Immature natural killer cell (primary cell): ENCODE measurements at places on chromosomes 2 and 18. TPM values are rescaled to one million over a fixed set of nuclear protein-coding genes. Genes with fewer than 3 reads are reported as not detected.

DNA sequence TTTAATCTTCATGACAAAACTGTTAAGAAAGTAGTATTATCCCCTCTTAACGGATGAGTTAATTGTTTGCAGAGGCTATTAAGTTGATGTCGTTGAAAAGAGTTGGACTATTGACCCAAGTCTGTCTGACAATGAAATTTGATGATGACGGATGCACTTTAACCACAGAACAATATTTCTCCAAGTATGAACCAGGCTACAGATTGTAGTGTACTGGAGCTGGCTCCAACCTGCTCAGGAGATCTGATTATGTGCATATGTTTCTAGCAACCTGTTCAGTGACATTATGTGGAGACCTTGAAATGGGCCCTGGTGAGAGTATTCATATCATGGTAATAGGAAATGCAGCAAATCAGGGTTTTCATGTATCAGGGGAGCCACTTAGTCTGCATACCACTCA is 174.1 kb downstream of the CDH7 start:
- no peak for DNase-seq

DNA sequence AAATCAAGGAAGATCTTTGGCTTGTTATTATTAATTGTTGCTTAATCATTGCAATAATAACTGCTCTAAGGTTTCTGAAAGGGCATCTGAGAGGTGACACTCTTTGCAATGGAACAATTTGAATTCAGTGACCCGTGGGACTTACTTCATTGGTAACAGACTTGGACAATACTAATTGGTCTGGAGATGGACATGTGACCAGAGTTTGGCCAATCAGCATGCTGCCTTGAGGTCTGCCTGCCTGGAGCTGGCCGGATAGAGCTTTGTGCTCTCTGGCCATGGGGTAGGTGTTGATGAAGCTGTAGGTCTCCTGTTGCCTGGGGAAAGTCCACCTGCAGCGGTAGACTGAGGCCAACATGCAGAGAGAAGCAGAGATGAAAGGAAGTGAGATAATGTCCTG is 24.0 kb upstream of the VPS4B start:
- no peak for DNase-seq

DNA sequence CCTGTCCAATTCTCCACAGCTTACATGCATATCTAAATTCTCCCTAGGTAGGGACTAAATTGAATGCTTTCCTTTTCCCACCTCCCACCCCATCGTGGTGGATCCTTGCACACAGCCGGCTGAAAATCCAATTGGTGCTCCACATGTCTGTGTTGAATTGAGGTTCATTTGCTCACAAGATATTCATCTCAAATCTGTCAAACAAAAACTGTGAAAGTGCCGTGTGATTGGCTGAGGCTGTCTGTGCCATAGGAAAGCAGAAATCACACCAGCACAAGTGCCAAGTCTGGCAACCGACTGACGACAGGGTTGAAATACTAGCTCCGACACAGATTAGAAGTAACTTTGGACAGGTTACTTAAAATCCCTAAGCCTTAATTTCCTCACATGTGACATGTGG is 823.3 kb downstream of the TDRD15 start:
- DNase-seq: no peak

DNA sequence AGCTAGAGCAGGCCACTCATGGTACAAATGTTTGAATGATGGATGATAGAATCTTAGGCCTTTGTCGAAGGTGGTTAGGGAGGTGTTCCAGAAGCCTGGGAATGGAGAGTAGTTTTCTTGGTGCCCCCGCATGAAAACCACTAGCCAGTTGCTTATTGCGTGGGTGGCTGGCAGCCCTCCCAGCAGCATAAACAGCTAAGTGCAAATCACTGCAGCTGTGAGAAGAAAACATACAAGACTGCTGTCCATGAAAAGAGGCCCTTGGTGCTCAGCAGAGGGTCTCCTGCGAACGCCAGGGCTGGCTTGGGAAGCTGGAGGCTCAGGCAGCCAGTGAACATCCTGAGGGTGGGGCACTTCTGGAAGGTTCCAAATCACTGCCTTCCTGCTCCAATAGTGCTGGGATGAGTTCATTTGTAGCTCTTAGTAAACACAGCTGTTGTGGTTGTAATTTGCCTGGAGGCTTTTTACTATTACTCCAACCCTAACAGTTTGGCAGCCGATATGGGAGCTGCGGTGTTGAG is 118.8 kb downstream of the MGAT5 start:
- DNase-seq: no peak

DNA sequence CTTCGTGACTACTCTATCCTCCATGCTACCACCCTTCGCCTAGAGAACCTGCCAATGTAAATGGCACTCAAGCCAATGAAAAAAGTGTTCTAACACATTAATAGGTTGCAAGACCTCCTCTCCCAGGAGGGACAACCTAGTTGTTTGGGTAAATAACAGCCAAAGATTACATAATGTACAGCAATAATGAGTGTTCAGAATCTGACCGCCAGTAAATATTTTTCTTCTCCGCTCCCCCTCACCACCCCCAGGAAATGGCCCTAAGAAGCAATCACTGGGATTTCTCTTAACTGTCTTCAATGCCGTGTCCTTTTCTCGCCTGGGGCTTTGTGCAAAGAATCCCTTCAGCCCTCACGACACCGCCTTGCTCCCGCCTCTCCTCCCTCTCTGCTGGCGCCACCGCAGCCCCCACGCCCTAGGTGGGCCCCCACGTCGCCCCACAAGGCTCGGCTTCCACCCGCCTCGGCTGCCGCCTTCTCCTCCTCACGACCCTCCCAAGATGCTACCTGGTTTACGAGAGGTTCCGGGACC is 458 bp downstream of the HYCC2 start:
- DNase-seq: no peak

The KANSL3 gene
- polyA plus RNA-seq: 22.2 TPM

The PSMA8 gene
- polyA plus RNA-seq: 1.4 TPM

The NFATC1 gene
- 3.1 TPM for polyA plus RNA-seq

The NEU2 gene
- polyA plus RNA-seq: not detected

The UGT1A1 gene
- polyA plus RNA-seq: not detected

The KCNJ13 gene
- polyA plus RNA-seq: not detected

The SLC66A3 gene
- 191 TPM for polyA plus RNA-seq
